ENCODE measurements at places on chromosomes 1 and 21. TPM values are rescaled to one million over a fixed set of nuclear protein-coding genes. Genes with fewer than 3 reads are reported as not detected.

DNA sequence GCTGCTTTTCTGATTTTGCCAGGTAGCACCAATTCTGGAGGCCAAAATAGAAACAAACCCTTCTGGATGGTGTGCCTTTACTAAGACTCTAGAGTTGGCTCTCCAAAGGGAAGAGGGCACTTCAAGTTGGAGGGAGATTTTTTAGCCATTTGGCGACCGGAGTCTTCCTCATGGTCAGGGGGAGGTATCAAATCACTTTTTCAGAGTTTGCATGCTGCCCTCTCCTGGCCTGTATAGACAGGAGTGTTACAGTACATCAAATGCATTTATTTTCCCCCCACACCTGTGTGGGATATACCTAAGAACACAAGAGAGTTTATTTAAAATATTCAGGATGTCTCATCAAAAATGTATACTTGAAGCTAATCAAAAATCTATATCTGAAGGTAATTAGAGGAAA is 3.2 kb downstream of the GREM2 start:
- no peak overlapping the region for H3K27ac ChIP-seq
- no peak overlapping the region for H3K4me3 ChIP-seq
- DNase-seq: no peak
- peaks cover 32% of the 10 kb centered on the region for H3K27me3 ChIP-seq
- peaks cover 27% of the 10 kb centered on the region for H3K4me1 ChIP-seq

DNA sequence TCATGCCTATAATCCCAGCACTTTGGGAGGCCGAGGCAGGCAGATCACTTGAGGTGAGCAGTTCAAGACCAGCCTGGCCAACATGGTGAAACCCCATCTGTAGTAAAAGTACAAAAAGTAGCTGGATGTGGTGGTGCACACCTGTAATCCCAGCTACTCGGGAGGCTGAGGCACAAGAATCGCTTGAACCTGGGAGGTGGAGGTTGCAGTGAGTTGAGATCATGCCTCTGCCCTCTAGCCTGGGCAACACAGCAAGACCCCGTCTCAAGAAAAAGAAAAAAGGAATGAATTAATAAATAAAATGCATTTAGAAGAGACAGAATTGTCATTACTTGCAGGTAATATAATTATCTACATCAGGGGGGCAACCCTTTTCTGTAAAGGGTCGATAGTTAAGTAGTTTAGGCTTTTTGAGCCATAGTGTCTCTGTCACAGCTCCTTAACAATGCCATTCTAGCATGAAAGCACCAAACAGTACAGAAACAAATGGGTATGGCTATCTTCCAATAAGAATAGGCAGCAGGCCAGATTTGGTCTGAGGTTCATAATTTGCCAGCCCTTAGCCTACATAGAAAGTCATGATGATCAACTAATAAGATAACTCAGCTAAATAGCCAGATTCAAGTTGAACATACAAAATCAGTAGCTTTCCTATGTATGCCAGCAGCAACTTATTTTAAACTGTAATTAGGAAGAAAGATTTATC is 56.8 kb downstream of the RPRD2 start:
- H3K4me3 ChIP-seq: no peak overlapping the region
- H3K27me3 ChIP-seq: no peaks in the 10 kb centered on the region
- no peak for DNase-seq
- peaks cover 17% of the 10 kb centered on the region for H3K4me1 ChIP-seq
- H3K27ac ChIP-seq: no peak overlapping the region
- peaks cover 7% of the 10 kb centered on the region for H3K36me3 ChIP-seq

The OR2T11 gene
- not detected for total RNA-seq

DNA sequence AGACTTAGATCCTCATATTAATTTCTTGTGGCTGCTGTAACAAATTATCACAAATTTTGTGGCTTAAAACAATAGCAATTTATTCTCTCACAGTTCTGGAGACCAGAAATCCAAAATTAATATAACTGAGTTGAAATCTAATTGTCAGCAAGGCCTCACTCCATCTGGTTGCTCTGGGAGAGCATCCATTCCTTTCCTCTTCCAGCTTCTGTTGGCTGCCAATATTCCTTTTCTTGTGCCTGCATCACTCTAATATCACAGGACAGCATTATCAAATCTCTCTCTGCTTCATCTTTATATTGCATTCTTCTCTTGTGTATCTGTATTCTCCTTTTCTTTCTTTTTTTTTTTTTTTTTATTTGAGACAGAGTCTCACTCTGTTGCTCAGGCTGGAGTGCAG is 9.3 kb downstream of the SLC35A3 start:
- DNase-seq: no peak
- no peak overlapping the region for H3K27ac ChIP-seq
- no peaks in the 10 kb centered on the region for H3K4me1 ChIP-seq
- no peaks in the 10 kb centered on the region for H3K27me3 ChIP-seq
- H3K36me3 ChIP-seq: peaks cover 4% of the 10 kb centered on the region

The GBP6 gene
- 0.65 TPM for total RNA-seq

DNA sequence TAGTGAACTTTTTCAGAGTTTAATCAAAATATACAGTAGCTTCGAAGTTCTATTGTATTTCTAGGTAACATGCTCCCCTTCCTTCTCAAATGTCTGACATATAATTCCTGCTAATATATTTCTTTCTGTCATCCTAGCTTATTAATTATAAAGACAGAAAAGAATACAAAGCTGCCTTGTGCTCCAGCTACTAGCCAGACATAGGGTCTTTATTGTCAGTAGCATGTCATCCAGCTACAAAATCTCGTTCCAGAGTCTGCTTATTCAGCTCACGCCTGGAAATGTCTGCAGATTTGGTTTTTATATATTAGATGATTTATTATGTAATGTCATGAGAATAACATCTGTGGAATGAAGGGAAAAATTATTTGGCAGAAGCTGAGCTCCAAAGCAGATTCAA is 1102.8 kb downstream of the BRINP3 start:
- H3K27me3 ChIP-seq: no peaks in the 10 kb centered on the region
- no peak overlapping the region for H3K4me3 ChIP-seq

DNA sequence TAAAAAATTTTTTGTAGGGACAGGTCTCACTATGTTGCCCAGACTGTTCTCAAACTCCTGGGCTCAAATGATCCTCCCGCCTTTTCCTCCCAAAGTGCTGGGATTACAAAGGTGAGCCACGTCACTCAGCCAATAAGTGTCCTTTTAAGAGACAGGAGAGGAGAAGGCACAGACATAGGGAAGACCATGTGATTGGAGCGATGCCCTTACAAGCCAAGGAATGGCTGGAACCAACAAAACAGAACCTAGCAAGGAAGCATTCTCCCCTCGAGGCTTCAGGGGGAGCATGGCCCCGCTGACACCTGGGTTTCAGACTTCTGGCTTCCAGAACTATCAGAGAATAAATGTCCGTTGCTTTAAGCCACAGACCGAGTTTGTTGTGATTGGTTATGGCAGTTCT is 37.0 kb downstream of the NDUFS5 start:
- H3K4me1 ChIP-seq: no peaks in the 10 kb centered on the region
- H3K36me3 ChIP-seq: no peaks in the 10 kb centered on the region
- no peak overlapping the region for H3K27ac ChIP-seq
- H3K27me3 ChIP-seq: no peaks in the 10 kb centered on the region
- H3K4me3 ChIP-seq: no peak overlapping the region
- no peak for DNase-seq

DNA sequence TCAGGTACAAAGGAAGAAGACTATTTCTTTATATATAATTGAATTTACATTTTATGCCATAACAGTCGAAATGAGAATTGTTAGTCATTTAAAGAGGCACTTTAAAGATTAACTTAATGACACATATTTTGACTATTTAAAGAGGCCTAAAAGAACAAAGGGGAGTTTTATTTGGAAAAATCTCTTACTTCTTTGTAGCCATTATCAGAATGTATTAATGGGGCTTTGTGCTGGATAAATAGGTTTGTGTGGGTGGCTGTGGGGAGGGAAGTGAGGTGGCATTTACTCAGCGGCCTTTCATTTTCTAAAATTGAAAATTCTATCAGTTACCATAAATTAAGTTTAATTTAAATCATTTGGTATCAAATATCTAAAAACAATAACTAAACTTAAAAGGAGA is 462.2 kb upstream of the CXADR start:
- no peak overlapping the region for H3K27ac ChIP-seq
- no peaks in the 10 kb centered on the region for H3K4me1 ChIP-seq
- no peaks in the 10 kb centered on the region for H3K36me3 ChIP-seq
- no peak overlapping the region for H3K4me3 ChIP-seq

The OR14K1 gene
- not detected for total RNA-seq

DNA sequence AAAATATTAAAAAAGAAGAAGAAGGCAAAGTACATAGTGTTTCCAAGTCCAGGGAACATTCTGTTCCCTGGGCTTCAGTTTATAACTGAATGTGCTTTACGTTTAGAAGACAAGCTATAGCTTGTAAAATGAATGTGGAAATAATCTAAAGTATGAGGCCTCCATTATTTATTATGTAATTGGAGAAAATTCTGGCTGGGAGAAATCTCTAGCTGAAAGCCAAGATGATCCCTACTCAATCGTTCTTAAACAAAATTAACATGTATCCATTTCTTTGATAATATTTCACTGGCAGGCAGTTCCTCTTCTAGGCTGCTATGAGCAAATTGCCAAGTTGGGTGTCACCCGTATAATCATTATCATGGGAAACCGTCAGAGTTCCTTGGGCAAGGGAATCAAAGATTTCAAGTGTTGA is 52.2 kb upstream of the ETS2 start:
- peaks cover 16% of the 10 kb centered on the region for H3K27me3 ChIP-seq
- no peak overlapping the region for H3K27ac ChIP-seq
- H3K4me1 ChIP-seq: peaks cover 9% of the 10 kb centered on the region
- H3K4me3 ChIP-seq: no peak overlapping the region

The IL19 gene
- not detected for total RNA-seq

DNA sequence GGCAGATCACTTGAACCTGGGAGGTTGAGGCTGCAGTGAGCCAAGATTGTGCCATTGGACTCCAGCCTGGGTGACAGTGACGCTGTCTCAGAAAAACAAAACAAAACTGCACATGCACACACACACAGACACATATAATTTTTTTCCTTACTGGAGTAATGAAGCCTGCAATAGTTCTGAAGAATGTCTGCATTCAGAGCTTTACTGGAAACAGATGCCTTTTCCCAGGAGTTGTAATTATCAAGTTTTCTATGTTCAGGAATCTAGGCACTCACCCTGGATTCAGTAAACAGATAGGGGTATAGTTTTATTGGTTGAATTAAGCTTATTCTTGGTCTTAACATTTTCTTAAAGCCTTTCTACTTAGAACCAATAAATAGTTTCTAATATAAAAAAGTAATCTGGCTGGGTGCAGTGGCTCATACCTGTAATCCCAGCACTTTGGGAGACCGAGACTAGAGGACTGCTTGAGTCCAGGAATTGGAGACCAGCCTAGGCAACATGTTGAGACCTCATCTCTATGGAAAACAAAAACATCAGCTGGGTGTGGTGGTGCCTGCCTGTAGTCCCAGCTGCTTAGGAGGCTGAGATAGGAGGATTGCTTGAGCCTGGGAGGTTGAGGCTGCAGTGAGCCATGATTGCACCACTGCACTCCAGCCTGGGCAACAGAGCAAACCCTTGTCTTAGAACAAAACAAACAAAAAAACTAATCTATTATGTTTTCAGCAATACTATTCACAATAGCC is 15.8 kb downstream of the SPEN start:
- no peak overlapping the region for H3K27ac ChIP-seq
- peaks cover 17% of the 10 kb centered on the region for H3K4me1 ChIP-seq
- no peak overlapping the region for H3K4me3 ChIP-seq
- no peak for DNase-seq
- no peaks in the 10 kb centered on the region for H3K27me3 ChIP-seq

GRCh38 chr1:216616425-216616824 is 106.8 kb downstream of the ESRRG start:
- H3K4me3 ChIP-seq: no peak overlapping the region
- no peaks in the 10 kb centered on the region for H3K36me3 ChIP-seq
- H3K27ac ChIP-seq: no peak overlapping the region
- H3K4me1 ChIP-seq: no peaks in the 10 kb centered on the region

The KCNK2 gene
- total RNA-seq: not detected

DNA sequence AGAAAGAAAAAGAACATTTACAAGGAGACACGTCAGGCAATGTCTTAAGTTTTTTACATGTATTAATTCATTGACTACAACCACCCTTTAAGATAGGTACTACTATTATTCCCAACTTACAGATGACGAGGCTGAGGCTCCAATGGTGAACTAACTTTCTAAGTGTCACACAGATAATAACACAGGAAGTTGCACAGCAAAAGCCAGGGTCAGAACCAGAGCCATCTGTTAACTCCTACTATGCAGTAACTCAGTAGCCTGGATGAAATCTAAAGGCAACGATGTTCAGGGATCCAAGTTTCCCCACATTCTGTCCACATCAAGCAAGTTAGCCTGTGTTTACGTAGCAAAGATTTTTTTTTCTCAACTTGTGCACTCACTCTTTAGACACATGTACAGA is 371.7 kb downstream of the PTPRC start:
- H3K4me3 ChIP-seq: peak overlapping the region; percentile 68
- peaks cover 14% of the 10 kb centered on the region for H3K36me3 ChIP-seq
- H3K4me1 ChIP-seq: peaks cover 59% of the 10 kb centered on the region
- peak overlapping the region; percentile 69 for H3K27ac ChIP-seq
- H3K27me3 ChIP-seq: no peaks in the 10 kb centered on the region

DNA sequence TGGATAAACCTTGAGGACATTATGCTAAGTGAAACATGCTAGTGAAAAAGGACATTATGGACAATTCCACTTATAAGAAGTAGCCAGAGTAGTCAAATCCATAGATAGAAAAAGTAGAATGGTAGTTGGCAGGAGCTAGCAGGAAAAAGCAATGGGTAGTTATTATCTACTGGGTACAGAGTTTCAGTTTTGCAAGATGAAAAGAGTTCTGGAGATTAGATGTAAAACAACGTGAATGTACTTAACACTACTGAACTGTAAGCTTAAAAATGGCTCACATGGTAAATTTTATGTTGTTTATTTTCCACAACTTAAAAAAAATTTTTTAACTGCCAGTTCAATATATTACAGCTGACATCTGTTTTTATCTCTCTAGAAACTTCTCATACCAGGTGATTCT is 19.4 kb downstream of the JAK1 start:
- H3K27ac ChIP-seq: no peak overlapping the region
- H3K4me3 ChIP-seq: no peak overlapping the region
- peaks cover 58% of the 10 kb centered on the region for H3K4me1 ChIP-seq

DNA sequence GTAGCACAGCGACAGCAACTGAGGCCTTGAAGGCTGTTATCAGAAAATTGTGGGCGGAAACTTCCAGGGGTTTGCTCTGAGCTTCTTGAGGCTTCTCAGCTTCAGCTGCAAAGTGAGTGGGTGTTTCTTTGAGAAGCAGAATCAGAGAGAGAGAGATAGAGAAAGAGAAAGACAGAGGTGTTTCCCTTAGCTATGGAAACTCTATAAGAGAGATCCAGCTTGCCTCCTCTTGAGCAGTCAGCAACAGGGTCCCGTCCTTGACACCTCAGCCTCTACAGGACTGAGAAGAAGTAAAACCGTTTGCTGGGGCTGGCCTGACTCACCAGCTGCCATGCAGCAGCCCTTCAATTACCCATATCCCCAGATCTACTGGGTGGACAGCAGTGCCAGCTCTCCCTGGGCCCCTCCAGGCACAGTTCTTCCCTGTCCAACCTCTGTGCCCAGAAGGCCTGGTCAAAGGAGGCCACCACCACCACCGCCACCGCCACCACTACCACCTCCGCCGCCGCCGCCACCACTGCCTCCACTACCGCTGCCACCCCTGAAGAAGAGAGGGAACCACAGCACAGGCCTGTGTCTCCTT is at the start of gene FASLG:
FASLG (plus strand) TSS at position 233 of the 583 bp plus-strand sequence; CDS start at position 332, 99 bp downstream.
- peaks cover 41% of the 10 kb centered on the region for H3K36me3 ChIP-seq
- H3K4me1 ChIP-seq: peaks cover 82% of the 10 kb centered on the region
- peak; percentile 40 for DNase-seq

All from activated T-helper 1 cell treated with anti-CD3 and anti-CD28 coated beads, Interleukin-12 subunit alpha, Interleukin-12 subunit beta, Interleukin-2, Interleukin-4 antibody, amounts not matched to agents 30 ng/mL and 10 ng/mL and 1 ng/mL, durations not matched to agents 14 hours and 24 hours and 36 hours (primary cell).